ENCODE measurements at places on chromosomes 11 and 22. TPM values are rescaled to one million over a fixed set of nuclear protein-coding genes. Genes with fewer than 3 reads are reported as not detected.

DNA sequence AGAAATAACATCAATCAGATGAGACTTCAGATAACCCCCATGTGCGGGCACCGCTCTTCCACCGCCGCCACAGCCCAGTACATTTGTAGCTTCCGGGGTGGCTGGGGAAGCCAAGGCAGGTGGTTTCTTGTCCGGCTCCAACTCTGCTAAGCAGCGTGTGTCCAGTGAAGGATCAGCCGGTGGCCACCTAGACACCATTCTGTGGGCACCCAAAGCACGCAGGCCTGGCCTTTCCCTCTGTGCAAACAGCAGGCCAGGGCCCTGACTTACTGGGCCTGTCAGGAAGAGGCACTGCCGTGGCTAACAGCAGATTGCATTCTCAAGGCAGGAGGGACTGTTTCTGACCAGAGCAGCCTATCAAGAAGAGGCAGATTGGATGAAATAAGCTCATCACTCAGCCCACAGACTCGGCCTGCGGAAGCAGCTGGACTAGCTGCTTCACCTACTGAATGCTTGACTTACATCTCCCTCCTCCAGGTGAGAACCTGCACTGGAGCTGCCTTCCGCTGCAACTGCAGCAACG lies 74.8 kb downstream of the ETS1 start:
- no peak for DNase-seq

The OR2D2 gene
- total RNA-seq, result not detected

The PLAAT5 gene
- not detected for total RNA-seq

The RFPL3 gene
- not detected for total RNA-seq
